ENCODE measurements at places on chromosomes 1 and 21. TPM values are rescaled to one million over a fixed set of nuclear protein-coding genes. Genes with fewer than 3 reads are reported as not detected.

- DNase-seq: no peak
These were observed 197.4 kb upstream of the GALNT2 start for GRCh38 chr1:229869687-229870086.

- no peak for DNase-seq
These were observed 2.1 kb upstream of the RGS1 start for GRCh38 chr1:192573499-192573898.

Gene LAMTOR5
- 256 TPM for total RNA-seq

DNA sequence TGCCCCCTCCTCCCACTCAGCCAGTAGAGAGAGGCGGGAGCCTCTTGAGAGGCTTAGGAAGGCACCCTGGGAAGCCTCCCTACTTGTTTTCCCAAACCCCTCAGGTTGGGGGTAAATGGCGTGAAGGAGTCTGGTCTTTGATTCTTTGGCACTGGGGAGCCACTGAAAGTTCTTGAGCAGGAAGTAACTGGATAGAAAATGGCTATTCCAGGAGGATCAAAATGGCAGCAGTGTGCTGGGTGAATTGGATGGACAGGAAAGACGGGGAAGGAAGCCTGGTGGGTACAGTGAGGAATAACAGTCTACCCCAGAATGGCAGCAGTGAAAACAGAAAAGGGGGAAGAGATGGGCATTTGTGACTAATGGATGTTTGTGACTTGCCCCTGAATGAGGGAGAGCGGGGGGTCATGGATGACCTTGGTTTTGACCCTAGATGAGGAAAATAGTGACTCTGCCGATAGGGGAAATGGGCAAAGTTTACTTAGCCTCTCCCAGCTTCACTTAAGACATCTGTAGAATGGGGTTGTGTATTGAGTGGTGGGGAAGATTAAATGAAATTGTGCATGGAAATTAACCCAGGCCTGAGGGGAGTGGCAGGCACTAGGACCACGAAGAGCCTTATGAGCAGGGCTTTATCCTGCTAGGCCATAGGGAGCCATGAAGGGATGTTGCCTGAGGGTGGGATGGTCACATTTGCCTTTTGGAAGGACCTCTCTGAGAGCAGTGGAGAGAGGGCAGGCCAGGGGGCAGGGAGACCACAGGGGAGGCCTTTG, 32.7 kb downstream of the TMEM51 start:
- DNase-seq: no peak

GRCh38 chr1:114061121-114061830, 82.0 kb downstream of the OLFML3 start:
- DNase-seq: no peak

- DNase-seq: no peak
These were observed 3.7 kb downstream of the ARID4B start for GRCh38 chr1:235324296-235324695.

GRCh38 chr21:32061729-32062128, 188.9 kb downstream of the HUNK start:
- no peak for DNase-seq

DNA sequence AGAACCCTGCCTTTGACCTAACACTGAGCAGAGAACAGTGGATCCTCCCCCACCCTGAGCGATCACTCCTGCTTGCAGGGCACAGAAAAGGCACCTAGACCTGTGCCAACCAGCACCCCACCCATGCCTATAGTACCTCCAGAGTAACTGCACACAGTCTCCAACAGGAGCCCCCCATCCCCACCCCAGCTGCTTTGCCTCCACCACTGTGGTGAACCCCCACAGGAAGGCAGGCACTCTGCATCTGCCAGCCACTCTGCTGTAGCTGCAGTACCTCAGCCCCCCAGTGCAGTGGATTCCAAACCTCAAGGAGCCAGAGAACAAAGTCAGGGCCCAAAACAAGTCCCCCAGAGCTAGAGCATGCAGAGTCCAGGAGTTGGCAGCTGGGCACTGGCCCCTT, 10.7 kb downstream of the SPATC1L start:
- DNase-seq: peak; percentile 9

DNA sequence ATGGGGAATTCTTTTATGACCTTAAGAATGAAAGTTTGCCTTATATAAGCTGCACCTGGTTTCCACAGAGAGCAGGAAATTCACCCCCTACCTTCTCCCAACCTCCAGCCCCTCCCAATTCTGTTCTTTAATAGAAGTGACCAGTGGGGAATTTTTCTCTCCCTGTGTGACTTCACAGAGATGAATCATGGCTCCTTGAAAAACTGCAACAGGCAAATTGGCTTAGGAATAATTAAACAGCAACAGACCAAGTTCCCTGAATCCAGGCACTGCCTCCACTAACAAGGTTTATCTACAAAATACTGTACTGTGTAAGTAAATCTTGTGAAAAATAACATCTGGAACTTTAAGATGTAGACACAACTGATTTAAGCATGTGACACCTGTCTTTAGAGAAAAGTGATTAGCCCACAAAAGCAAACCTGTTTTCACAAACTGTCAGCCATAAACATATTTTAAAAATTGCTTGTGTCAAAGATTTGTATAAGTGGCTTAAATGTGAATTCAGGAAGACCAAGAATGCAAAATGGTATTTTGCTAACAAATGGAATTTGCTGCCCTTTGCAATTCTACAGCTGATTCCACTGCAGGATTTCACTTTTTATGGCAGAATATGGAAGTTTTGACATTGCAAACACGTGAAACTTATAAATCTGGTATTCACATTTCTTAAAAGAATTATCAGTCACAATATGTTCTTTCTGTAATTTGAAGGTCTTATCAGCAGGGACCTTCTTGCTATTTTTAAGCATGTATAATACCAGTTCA, 54.0 kb downstream of the ALG14 start:
- DNase-seq: no peak

Measured in Right ventricle myocardium superior (tissue), 1 donor.